ENCODE measurements at places on chromosomes 16 and 17.

- DNase-seq = no peak
Observed at GRCh38 chr17:37830151-37830993, 85.5 kb upstream of the HNF1B start.

- no peak for DNase-seq
Observed at GRCh38 chr17:17221329-17221728, 15.2 kb upstream of the PLD6 start.

GRCh38 chr17:28810437-28810836 lies 32.2 kb downstream of the FAM222B start:
- DNase-seq = no peak

- no peak for DNase-seq
Observed at GRCh38 chr17:683499-684254, 31.0 kb downstream of the VPS53 start.

DNA sequence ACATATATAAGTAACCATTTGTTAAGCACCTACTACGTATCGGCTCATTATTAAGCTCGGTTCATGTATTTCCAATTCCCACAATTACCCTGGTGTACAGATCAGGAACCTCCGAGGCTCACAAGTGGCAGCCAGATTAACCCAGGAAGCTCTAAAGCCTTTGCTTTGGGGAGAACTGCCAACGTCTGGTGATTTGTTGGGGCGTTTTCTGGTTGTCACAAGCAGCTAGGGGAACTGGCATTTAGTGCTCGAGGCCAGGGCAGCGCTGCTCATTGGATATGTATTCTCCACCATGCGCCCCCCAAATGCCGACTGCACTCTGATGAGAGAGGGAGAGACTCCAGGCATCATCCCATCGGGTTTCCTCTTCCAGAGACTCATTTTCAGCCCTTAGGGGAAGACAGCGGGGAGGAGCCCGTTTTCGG lies 541 bp downstream of the ZNF18 start:
- no peak for DNase-seq

- no peak for DNase-seq
Observed at GRCh38 chr16:57304169-57305061, 19.9 kb upstream of the PLLP start.

DNA sequence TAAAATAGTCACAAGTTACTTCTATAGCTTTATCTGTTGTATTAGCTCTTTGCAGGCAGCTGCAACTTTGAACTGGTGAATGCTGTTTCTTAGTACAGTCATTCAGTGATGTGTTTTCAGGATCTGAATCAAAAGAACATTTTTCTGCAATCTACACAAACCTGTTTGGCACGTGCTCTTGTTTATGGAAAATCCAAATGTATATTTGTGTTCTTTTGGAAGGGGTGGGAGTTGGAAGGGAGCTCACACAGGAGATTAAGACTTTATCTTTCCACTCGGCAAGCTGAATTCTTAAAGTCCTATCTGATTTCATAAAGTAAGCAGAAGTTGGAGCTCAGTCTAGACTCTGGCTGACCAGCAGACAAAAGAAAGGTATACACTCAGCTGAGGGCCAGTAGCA lies 300.2 kb downstream of the MAP2K6 start:
- DNase-seq = no peak

DNA sequence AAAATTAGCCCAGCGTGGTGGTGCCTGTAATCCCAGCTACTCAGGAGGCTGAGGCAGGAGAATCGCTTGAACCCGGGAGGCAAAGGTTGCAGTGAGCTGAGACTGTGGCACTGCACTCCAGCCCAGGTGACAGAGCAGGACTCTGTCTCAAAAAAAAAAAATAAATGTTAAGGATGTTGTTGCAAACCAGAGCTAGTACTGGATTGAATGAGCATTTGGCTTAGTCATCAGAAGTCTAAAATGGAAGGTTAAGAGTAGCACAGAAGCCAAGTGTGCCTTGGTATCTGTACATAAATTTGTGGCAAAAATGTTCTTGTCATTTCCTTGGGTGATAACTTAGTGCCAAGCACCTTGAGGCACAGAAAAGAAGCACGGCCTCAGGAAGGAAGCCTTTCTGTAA lies 50.6 kb upstream of the MED9 start:
- DNase-seq = no peak

- DNase-seq = no peak
Observed at GRCh38 chr17:17679748-17680147, 1.5 kb upstream of the RAI1 start.

GRCh38 chr17:6927290-6928126 lies 68.3 kb upstream of the ALOX12 start:
- DNase-seq = no peak

DNA sequence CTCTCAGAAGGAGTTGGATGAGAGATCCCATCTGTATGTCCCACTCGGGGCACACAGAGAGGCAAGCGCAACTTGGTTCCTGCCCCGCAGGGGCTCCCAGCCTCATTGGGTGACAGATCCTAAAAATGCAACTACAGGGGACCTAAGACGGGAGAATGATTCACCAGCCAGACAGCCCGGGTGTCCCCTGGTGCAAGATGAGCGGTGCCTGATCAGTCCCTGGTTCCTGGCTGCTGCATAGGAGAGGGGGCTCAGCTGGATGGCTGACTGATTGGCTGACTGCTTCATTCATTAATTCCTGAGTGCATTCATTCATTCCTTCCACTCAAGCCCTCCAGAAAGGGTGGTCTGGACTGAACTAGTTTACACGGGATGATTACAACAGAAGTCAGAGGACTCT lies 22.0 kb downstream of the WNT3 start:
- no peak for DNase-seq

GRCh38 chr16:794091-794822 lies 5.8 kb downstream of the CHTF18 start:
- DNase-seq = no peak

- DNase-seq = peak; percentile 61
Observed at GRCh38 chr17:40121181-40122135, at the start of gene MSL1. MSL1 (plus strand) TSS chr17:40121971; CDS start chr17:40122613, 642 bp downstream.

DNA sequence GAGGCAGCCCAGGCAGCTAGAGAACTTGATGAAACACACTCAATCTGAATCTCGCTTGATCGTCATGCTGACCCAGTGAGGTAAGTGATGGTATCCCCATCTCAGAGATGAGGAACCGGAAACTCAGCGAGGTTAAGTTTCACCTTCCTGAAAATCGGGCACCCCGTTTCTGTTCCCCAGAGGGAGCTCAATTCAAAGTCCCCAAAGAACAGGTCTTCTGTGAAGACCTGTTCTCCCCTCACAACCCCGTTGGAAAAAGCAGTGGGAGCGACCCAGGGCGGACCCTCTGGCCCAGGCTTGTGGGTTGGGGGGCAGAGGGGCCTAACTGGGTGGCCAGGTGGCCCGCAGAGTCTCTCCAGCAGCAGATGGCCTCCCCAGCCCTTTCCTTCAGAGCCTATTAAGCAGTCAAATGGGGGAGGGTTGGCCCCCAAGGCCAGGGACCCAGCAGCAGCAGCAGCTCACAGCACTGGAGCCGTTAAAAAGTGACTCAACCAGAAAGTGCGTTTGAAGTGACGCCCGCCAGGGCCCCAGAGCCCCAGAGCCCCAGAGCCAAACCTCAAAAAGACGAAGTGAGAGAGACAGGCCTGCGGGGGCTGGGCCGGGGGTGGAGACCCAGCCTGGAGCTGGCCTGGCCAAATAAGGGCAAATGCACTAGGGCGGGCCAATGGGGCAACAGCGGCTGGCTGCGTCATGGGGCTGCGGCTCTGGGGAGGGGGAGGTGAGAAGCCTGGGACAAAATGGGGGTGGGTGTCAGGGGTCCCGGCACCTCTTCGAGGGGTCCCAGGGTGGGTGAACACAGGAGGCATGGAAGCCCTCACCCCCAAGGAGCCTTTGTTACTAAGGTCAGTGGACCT lies 9.2 kb upstream of the TSPOAP1 start:
- peak; percentile 88 for DNase-seq

All from stimulated activated CD8-positive, alpha-beta memory T cell treated with anti-CD3 and anti-CD28 coated beads, Interleukin-4, amount 100 ng/mL, for 1 hour (primary cell).